Osteoblast (primary cell): ENCODE measurements at places on chromosomes 1 and 21.

DNA sequence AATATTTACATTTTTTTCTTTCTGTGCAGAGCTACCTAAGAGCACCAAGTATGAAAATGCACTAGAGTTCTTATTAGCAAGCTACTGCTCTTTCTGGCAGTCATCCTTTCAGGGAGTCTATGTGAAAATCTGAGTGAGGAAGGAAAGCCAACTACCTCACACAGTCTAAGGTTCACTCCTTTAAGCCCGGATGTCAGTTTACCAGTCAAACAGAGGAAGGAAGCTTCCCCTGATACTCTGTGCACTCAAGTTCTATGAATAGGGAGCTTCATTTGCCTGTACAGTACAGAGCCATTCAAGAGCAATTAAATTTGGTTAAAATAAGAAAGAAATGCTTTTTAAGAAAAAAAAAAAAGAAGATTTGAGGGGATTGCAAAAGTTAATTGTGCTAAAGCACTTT is 6.9 kb downstream of the COL11A1 start:
- DNase-seq = no peak

GRCh38 chr1:15989776-15990175 is 13.9 kb upstream of the ZBTB17 start:
- no peak for DNase-seq

GRCh38 chr1:12616709-12617373 is 1.2 kb downstream of the DHRS3 start:
- peak; percentile 75 for DNase-seq

GRCh38 chr1:11338284-11338924 is 65.4 kb downstream of the UBIAD1 start:
- DNase-seq = peak; percentile 35

DNA sequence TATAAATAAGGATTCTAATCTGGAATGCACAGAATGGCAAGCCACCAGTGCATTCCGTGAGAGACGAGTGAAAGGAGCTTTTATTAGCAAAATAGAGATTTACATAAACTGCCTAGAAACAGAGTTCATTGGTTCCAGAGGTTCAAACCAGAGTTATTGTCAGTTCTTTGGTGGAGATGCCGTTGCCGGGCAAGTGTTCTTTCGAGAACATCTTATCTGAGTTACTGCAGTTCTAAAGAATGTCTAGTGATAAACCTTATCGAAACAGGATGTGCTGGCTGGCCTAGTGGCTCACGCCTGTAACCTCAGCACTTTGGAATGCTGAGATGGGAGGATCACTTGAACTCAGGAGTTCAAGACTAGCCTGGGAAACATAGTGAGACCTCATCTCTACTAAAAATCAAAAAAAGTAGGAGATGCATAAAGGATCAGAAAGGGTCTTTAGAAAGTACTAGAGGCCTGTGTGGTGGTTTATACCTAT is 19.9 kb upstream of the EVI5 start:
- DNase-seq = peak; percentile 92

- DNase-seq = no peak
These were observed 28.7 kb downstream of the KCNA3 start for GRCh38 chr1:110645821-110646735.

DNA sequence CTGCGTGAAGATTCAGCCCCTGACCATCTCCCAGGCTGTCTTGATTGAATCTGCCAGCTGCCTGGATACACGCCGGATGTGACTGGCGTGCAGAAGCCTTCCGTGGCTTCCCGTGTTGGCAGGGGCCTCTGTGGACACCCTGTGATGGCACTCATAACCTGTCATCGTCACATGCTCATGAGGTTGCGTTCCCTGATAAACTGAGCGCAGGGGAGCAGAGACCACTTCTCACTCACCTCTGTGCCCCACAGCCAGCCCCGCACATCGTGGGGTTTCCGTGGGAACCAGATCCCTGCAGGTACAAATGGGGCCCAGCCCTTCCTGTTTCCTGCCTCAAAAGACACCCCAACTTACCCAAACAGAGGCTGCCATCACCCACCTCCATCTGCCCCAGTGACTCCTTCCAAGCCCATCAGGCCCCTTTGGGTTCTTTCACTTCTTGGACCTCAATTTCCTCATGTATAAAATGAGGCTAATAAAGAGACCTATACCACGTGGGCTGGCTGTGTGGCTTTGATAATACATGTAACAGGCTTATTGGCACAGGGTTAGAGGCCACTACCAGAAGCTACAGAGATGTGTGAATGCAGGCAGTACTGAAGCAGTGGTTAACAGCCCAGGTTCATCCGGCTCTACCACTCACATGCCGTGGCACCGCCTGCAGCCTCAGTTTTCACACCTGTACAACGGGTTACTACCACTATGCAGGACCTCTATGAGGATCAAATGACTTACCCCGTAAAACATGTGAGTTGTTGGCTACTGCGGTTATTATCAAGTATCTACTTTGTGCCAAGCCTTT is 23.6 kb downstream of the HTR6 start:
- DNase-seq = no peak

GRCh38 chr1:41387667-41388091 is 26.4 kb downstream of the FOXO6 start:
- peak; percentile 94 for DNase-seq

GRCh38 chr1:109901524-109902145 is 9.0 kb upstream of the CSF1 start:
- peak; percentile 27 for DNase-seq
